NAMALWA (cell line): ENCODE measurements at places on chromosomes 12 and 14.

- no peak for DNase-seq
Measured at GRCh38 chr14:36662543-36663403, 1.1 kb downstream of the PAX9 start.

- DNase-seq = no peak
Measured at GRCh38 chr14:92153581-92153980, 31.8 kb downstream of the CPSF2 start.

- no peak for DNase-seq
Measured at GRCh38 chr14:35822501-35822900, 3.6 kb upstream of the BRMS1L start.

DNA sequence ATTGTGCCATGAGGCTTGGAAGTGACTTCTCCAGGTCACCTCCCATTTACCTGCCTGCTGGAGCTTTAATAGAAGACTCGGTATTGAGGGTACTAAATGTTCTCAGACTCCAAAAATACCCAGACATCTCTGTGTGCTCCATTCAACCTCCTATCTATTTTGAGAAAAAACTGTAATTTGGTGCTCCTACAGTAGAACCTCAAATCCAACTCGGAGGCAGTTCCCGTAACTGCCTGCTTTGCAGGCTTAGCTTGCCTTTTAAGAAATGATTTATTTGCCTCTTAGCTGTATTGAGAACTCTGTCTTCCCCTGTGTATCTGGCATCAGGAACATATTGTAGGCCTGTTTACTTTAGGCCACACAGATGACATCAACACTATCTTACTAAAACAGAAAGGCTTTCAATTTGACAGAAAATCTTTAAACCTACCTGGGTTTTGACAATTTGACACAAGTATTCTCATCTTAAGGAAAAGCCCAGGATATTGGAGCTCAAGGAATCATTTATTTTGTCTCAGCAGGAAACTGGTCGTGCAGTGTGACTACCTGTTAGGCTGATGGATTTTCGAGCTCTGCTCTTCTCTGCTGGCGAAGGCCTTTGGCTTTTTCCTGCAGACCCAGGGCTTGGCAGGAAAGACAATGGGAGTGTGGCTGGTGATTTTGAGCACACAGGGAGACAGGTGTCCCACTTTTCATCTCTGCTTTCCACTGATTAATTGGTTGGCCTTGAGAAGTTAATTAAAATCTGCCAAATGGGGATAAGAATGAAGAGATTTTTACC is 314.8 kb downstream of the SNAPC1 start:
- DNase-seq = no peak

- no peak for DNase-seq
Measured at GRCh38 chr12:124002021-124002644, 29.1 kb downstream of the ZNF664 start.
